ENCODE measurements at places on chromosomes 7 and 10. TPM values are rescaled to one million over a fixed set of nuclear protein-coding genes. Genes with fewer than 3 reads are reported as not detected.
A peak's percentile ranks its signal among the peaks of the same experiment; 100 is the strongest.

DNA sequence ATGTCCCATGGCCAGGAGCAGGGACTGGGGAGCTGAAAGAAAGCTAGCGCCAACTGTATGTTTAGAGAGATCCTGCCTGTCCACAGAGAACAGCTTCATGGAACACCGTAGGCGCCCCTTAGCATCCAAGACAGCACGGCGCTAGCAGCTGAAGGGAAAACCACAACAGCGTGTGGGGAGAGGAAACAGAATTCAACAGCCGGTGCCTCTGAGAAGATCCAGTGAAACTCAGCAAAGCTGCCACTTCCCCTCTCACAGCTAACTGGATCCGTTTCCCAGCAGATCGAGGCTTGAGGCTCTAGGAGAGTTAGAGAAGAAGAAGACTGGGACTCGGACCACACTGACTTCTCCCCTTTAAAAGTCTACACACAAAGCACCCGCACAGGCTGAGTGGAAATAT is 145.0 kb downstream of the MAD1L1 start:
- DNase-seq = no peak
- no peaks in the 10 kb centered on the region for H3K36me3 ChIP-seq
- H3K27me3 ChIP-seq = no peaks in the 10 kb centered on the region
- no peaks in the 10 kb centered on the region for H3K4me1 ChIP-seq

GRCh38 chr7:8481752-8482446 is 48.5 kb downstream of the NXPH1 start:
- no peaks in the 10 kb centered on the region for H3K36me3 ChIP-seq
- no peaks in the 10 kb centered on the region for H3K27me3 ChIP-seq
- no peak overlapping the region for H3K27ac ChIP-seq
- no peak for DNase-seq
- H3K4me1 ChIP-seq = no peaks in the 10 kb centered on the region
- H3K4me3 ChIP-seq = no peak overlapping the region

GRCh38 chr10:60340973-60341372 is 48.7 kb downstream of the ANK3 start:
- H3K4me3 ChIP-seq = no peak overlapping the region
- H3K4me1 ChIP-seq = no peaks in the 10 kb centered on the region
- no peak overlapping the region for H3K27ac ChIP-seq
- DNase-seq = no peak
- H3K36me3 ChIP-seq = no peaks in the 10 kb centered on the region

- H3K4me3 ChIP-seq = no peak overlapping the region
- H3K36me3 ChIP-seq = no peaks in the 10 kb centered on the region
- H3K27ac ChIP-seq = no peak overlapping the region
- H3K4me1 ChIP-seq = no peaks in the 10 kb centered on the region
- H3K27me3 ChIP-seq = no peaks in the 10 kb centered on the region
Measured at GRCh38 chr7:39880556-39880955, 69.5 kb upstream of the CDK13 start.

DNA sequence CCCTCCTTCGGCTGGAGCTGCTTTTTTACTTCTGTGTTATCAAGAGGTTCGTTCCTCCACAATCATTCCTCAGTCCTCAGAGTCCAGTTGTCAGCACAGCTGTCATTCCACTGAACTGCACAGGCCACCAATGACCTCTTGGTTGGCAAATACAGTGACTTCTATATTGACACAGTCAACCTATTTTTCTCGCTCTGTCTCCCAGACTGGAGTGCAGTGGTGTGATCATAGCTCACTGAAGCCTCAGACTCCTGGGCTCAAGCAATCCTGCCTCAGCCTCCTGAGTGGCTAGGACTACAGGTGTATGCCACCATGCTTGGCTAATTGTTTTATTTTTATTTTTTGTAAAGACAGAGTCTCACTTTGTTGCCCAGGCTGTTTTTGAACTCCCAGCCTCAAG is 27.7 kb downstream of the CRCP start:
- no peak for DNase-seq
- H3K36me3 ChIP-seq = peaks cover 5% of the 10 kb centered on the region
- no peaks in the 10 kb centered on the region for H3K27me3 ChIP-seq
- no peak overlapping the region for H3K4me3 ChIP-seq
- H3K4me1 ChIP-seq = peaks cover 31% of the 10 kb centered on the region

DNA sequence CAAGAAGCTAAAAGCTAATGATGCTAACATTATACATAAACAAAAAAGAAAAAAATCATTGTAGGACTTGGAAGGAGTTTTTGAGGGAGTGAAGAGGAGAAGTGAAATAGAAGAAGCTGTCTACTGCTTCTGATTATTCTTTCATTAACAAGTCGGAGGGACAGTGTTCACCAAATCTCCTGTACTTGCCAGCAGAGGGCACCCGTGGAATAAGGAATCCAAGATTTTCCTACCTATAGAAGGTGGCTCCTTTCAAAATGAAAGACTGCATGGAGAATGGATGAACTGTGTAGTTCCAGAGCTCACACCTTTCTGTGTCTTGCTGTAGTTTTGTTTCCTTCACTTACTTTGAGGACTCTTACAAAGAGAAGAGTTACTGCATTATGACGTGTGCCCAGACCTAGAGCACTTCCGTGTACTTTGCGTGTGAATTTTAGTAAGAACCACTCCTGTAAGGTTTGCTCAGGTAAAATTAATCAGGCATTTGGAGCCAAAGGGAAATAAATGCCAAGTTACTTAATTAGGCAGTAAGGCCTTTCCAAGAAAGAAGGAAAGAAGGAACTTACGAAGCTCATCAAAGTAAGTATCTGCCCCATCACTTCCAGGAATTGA is 145.1 kb downstream of the SEMA3D start:
- H3K27ac ChIP-seq = no peak overlapping the region
- no peaks in the 10 kb centered on the region for H3K4me1 ChIP-seq
- H3K36me3 ChIP-seq = no peaks in the 10 kb centered on the region
- H3K4me3 ChIP-seq = no peak overlapping the region
- DNase-seq = no peak

GRCh38 chr7:14389181-14389591 is 399.7 kb upstream of the ETV1 start:
- no peak for DNase-seq
- H3K27ac ChIP-seq = no peak overlapping the region
- H3K36me3 ChIP-seq = no peaks in the 10 kb centered on the region
- H3K27me3 ChIP-seq = no peaks in the 10 kb centered on the region
- H3K4me1 ChIP-seq = no peaks in the 10 kb centered on the region
- H3K4me3 ChIP-seq = no peak overlapping the region

GRCh38 chr7:21054427-21055112 is 267.9 kb upstream of the SP8 start:
- no peak for DNase-seq
- no peaks in the 10 kb centered on the region for H3K27me3 ChIP-seq
- no peaks in the 10 kb centered on the region for H3K36me3 ChIP-seq
- no peak overlapping the region for H3K27ac ChIP-seq
- no peaks in the 10 kb centered on the region for H3K4me1 ChIP-seq
- no peak overlapping the region for H3K4me3 ChIP-seq

DNA sequence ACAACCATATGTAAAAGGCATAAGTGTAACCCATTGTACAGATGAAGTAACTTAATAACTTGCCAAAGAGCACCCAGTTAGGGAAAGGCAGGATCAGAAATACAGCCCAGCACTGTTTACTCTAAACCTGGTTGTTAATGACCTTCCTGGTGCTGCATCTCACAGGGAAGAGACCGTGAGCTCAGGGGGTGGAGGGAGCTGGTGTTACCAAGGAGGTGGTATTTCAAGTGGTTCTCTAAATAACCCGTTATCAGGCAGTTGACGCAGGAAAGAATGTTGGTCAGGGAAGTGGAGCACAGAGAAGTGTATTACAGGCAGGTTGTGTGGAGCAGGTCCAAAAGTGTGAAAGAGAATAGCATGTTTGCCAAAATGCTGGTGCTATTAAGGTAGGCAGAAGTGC is 4.4 kb upstream of the ST7 start:
- H3K36me3 ChIP-seq = no peaks in the 10 kb centered on the region
- DNase-seq = no peak
- no peaks in the 10 kb centered on the region for H3K27me3 ChIP-seq
- H3K27ac ChIP-seq = peak overlapping the region; percentile 8

DNA sequence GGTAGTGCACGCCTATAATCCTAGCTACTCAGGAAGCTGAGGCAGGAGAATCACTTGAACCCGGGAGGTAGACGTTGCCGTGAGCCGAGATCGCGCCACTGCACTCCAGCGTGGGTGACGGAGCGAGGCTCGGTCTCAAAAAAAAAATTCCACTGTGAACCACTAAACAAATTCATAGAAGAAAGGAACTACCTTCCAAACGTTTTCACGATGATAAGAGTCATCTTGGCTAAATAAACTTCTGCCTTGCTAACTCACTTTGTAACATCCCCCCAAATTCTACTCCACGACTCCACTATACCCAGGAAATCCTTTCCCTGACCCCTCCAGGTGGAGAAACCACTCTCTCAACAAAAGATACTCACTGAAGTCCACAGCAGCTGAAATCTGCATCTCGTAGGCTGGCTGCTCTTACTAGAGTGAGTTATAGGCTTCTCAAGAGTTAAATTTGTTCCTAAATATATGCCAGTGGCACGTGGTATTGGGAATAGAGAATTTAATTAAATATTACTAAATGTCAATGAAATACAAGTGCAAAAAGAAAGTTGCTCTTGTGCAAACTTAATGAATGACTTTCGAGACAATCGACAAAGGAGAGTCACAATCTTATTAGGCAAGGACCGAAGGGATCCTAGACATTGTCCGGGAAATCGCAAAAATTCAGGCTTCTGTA is 1.6 kb upstream of the GTF2I start:
- no peaks in the 10 kb centered on the region for H3K36me3 ChIP-seq
- H3K4me3 ChIP-seq = no peak overlapping the region
- peaks cover 45% of the 10 kb centered on the region for H3K4me1 ChIP-seq
- no peaks in the 10 kb centered on the region for H3K27me3 ChIP-seq
- no peak for DNase-seq

The CYP17A1 gene
- total RNA-seq = 2.1 TPM

The WDR91 gene
- 26.8 TPM for total RNA-seq

The IFIT1B gene
- 0.59 TPM for total RNA-seq

The ZNF117 gene
- 10.7 TPM for total RNA-seq

The MSS51 gene
- total RNA-seq = 8.2 TPM

The ANKRD2 gene
- total RNA-seq = 1.4 TPM
